ENCODE measurements at places on chromosomes 16 and 17.

DNA sequence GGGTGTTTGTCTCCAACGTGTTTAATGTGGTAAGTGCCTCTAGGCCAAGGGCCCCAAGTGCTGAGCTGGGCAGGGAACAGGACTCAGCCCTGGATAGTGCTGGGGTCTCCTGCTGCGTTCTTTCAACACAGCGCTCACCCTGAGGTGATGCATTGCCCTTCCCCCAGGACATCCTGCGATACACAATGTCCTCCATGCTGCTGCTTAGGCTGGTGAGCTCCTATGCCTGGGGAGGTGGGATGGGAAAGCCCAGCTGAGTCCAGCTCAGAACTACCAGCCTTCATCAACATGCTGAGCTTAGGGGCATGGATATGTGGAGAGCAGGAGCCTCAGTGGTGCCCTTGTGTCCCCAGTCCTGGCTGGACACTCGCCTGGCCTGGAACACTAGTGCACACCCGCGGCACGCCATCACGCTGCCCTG, 563 bp downstream of the ZACN start:
- DNase-seq: no peak

GRCh38 chr16:49542946-49543630, 169.5 kb downstream of the C16orf78 start:
- DNase-seq: no peak

- no peak for DNase-seq
These were observed 3.2 kb downstream of the SOST start for GRCh38 chr17:43755389-43755875.

- no peak for DNase-seq
These were observed 53.3 kb downstream of the RNF112 start for GRCh38 chr17:19464031-19465026.

GRCh38 chr16:72620853-72621252, 427.1 kb downstream of the ZFHX3 start:
- DNase-seq: no peak

- no peak for DNase-seq
These were observed 66.6 kb upstream of the CLEC18B start for GRCh38 chr16:74487634-74488495.

DNA sequence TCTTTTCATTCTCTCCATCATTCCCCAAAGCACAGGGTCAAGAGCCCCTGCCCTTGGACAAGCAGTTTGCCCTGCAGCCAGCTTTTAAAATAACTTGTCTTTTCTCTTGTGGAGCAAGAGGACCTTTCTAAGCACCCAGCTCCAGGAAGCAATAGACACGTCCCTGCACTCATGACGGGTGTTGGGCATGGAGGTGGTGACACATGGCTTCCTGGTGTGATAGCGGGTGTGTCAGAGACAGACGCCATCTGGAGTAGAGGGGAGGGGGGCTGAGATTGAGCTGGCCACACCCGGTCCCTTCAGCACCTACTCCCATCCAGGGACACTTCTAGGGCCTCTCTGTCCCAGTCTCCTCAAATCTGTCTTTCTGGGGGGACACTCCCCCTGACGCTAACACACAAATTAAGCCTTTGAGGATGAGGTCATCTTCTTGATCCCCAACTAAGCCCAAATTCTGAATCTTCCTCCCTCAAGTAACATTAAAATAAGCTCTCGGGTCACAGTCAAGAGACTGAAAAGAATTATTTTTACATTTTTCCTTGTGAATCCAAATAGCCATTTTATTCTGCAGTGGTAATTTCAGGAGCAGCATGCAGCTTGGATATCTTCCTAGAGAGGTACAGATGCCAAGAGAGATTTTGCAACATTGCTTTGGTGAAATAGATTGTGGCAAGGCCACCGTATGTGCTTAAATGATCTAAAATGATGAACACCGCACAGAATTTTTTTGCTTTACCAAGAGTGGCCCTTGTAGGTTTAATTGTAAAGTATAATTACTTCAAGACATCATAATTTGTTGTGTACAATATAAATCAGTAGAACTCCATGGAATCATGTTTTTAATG, 216.6 kb upstream of the IRX3 start:
- no peak for DNase-seq

DNA sequence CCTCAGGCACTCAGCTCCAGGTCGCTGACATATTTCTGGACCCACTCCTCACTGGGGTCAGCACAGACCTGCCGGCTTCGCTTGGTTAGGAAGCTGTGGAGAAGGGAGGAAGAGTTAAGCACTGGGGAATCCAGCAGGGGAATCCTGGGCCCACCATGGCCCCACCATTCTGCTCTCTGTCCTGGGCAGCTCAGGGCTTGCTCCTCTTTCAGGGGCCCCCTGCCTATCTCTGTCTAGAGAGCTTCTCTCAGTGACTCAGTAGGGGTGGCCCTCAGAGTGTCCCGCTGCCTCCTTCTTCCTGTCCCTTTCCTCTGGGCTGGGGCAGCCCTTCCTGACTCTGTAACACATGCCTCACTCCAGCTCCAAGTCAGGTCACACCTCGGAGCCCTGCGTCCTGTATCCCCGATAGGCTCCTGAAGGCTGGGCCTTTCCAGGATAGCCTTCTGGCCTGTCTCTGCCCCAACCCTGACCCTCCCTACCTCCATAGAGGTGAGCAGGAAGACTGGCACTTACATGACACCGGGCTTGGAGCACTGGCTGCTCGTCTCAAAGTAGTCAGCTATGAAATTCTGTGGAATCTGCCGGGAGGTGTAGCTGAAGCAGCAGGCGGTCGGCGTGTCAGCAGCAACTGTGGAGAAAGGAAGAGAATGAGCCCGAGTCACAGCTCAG, 1.1 kb downstream of the CCL3 start:
- DNase-seq: no peak

DNA sequence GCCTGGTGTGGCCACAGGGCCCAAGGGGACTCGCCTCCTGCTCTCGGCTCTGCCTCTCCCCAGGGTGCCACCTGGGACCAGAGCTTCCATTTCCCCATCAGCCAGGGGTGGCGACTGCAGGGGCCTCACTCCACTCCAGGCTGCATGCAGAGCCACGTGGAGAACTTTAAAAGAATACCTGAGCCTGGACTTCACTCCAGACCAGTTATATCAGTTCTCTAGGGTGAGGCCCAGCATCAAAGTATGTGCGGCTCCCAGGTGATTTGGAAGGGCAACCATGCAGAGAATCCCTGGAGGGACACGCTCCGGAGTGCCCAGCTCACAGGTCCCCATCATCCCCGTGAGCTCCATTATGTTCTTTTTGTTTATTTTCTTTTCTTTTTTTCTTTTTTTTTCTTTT, 39.8 kb downstream of the KIAA0513 start:
- DNase-seq: no peak

DNA sequence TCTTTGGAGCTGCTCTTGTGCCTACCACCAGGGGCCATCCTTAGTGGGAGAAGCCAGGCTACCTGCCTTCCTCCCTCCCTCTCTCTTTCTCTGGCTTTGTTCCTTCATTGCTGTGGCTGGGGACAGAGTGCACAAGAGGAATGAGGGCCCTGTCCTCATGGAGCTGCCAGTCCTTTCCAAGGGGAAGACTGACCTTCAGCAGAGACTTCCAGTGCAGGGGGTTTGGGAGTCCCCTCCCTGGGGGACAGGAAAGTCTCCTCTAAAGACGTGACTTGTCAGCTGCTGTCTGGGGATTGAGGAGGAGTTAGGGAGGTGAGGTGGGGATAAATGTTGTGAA, 108.1 kb downstream of the CMIP start:
- DNase-seq: no peak

- DNase-seq: no peak
These were observed 150.0 kb upstream of the RBFOX1 start for GRCh38 chr16:7182510-7183109.

DNA sequence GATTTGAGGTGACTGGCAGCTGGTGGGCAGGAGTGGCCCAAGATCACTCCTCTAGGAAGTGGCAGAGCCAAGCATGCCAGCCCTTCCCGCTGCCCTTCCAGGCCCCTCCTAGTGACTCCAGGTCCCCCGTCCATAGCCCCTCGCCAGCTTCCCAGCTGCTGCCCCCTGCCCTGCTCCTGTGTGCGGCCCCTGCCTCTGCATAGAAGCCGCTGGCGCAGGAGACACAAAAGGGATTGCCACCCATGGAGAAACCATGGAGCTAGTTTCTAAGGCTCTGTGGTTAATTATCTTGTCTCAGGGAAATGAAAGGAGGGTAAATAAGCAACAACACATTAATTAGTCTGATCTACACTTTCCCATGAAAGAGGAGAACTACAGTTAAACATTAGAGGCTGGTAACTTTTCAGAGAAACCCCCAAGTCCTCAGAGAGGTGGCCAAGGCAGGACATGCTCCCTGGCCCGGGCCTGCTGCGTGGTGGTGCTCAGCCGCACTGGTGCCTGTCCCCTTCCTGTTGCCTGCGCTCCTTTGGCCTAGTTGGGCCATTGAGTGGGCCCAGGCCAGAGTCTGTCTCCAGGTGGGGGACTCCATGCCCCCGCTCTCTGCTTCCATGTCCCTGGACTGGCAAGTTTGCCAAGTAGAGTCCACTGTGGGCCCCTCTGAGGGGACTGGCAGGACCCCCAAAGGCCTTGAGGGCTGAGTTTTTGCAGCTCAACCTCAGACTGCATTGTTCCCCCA, 65.2 kb downstream of the PRMT7 start:
- DNase-seq: no peak

DNA sequence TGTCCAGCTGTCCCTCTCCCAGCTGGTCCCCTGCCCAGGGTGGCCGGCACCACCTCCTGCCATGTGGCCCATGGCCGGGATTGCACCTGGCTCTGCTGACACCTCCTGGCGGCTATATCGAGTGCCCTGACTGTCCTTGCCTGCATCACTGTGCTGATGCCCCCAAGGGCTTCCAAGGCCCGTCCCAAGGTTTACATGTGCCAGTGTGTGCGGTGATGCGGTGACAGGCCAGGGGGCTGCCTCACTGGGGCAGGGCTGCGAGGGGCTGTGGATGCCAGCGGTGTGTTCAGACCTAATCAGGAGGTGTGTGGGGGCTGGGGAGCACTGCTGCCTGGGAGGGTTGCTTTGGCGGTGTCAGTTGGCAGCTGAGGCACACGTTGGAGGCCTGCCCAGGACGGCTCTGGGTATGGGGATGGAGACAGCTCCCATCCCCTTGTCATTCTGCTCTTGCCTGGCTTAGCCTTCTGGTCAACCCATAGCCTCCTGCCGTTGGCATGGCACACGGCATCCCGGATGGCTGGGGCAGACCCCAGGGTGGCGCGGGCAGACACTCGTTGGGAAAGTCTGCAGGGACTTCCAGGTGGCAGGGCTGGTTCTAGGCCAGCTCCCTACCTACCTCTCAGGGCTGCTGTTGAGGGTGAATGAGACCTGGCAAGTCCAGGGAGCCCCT, 5.5 kb downstream of the MAP2K3 start:
- DNase-seq: no peak

- DNase-seq: no peak
These were observed 37.2 kb upstream of the BCO1 start for GRCh38 chr16:81201267-81201666.

- no peak for DNase-seq
These were observed 41.1 kb downstream of the TNRC6C start for GRCh38 chr17:77999413-78000173.

DNA sequence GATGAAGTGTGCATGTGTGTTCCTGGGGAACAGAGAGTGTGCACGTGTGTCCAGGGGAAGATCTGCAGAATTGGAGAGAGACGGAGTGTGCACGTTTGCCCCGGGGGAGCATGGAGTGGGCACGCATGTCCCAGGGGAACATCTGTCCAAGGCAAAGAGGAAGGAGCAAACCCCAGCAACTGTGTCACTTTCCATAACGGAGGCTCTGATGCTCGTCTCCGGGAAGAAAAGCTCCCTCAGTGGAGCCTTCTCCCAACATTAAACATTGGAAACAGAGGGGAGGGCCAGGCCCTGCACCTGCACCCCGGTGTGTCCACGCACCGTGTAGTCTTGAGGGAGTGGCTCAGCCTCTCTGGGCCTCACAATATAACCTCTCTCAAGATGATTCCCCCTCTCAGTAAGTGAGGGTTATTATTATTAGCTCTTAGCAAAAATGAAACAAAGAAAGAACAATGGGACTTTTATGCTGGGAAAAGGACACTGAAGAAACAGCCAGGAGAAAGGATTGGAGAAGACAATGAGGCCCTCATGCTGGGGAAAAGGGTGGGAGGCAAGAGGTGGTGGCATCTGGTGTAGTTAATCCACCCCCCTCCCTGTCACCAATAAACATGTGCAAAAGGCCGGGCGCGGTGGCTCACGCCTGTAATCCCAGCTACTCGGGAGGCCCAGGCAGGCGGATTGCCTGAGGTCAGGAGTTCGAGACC, 7.6 kb downstream of the RAB40B start:
- no peak for DNase-seq

DNA sequence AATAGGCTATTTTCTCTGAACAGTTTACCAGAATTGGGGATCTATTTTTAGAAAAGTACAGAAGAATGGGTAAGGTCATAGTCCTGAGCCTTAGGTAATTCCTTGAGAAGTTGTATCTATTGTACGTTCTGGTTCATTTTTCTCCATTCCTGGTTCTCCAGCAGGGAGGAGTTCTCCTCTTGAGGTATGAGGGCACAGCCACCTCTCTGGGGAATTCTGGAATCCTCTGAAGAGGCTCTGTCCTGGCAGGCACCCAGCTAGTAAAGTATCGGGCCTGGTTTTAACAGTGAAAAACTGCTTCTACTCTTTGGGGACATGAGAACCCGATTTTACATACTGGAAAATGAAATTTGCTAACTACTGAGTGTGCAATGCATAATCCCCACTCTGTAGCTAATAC, 19.6 kb upstream of the PMFBP1 start:
- no peak for DNase-seq

DNA sequence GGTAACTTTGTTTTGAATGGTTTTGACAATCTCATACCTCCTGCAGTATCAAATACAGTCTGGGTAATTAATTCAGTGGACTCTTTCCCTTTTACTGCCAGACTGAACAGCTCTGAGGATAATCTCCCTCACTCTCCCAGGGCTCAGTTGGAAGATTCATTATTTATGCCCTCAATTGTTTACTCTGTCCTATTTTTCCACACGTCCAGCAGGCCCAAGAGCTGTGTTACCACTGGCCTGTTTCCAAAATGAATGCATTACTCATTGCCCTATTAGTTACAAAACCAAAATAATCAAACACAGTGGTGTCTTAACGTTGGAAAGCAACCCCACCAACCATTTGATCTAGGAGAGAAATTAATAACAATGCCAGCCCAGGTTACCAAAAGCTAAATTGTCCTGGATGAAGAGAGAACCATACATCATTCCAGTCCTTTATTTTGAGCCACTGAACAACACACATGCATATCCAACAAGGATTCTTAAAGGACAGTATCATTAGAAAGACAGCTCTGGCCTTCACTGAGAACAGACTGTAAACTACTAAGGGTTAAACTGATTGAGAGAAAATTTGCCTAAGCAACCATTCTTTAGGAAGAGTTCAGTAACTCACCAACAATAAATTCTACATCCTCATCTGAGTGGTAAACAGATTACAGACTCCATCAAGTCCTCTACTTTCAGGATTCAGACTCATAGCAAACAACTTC, 34.5 kb downstream of the FAM222B start:
- no peak for DNase-seq

- no peak for DNase-seq
These were observed 127.8 kb downstream of the CPPED1 start for GRCh38 chr16:12675852-12676251.
